ENCODE measurements at places on chromosomes 7 and 10. TPM values are rescaled to one million over a fixed set of nuclear protein-coding genes. Genes with fewer than 3 reads are reported as not detected.

DNA sequence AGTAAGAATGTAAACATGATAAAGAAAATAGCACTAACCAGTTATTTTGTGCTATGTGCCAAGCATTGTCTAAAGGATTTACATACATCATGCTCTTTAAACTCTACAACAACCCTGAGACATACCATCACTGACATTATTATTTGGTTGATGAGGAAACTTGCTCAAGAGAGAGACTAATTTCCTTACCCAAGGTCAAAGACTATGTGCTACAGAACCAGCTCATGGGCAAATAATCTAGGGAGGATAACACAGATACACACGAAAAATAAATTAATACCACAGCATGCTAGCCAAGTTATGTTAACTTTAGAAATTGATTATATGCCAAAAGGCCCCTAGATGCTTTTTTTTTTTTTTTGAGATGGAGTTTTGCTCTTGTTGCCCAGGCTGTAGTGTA is 2.7 kb downstream of the ANKRD16 start:
- H3K4me1 ChIP-seq = peaks cover 40% of the 10 kb centered on the region
- no peak overlapping the region for H3K4me3 ChIP-seq
- DNase-seq = no peak

- H3K27me3 ChIP-seq = no peaks in the 10 kb centered on the region
- H3K27ac ChIP-seq = no peak overlapping the region
- no peaks in the 10 kb centered on the region for H3K36me3 ChIP-seq
- H3K4me1 ChIP-seq = no peaks in the 10 kb centered on the region
Measured at GRCh38 chr7:25069900-25070443, 55.1 kb downstream of the CYCS start.

DNA sequence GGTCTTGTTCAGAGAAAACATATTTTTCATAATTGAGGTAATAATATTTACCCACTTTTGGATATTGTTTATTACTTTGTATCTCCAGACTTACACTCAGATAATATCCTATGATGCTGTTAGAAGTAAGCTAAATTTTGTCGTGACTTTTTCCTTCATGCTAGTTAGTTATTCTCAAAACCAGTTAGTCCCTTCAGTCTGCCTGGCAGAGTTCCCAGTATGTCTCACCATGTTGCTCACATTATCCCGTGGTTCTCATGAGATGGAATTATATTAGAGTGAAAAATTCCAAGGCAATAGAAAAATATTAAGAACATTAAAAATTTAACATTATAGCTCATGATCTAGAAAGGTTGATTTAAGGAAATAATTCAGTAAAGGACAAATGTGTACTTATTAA is 81.5 kb upstream of the SMIM30 start:
- no peaks in the 10 kb centered on the region for H3K4me1 ChIP-seq
- no peaks in the 10 kb centered on the region for H3K36me3 ChIP-seq
- H3K4me3 ChIP-seq = no peak overlapping the region
- DNase-seq = no peak
- H3K27me3 ChIP-seq = no peaks in the 10 kb centered on the region

Gene WIPF3
- total RNA-seq = 0.66 TPM

Gene RAB19
- not detected for total RNA-seq

- H3K27ac ChIP-seq = no peak overlapping the region
- no peaks in the 10 kb centered on the region for H3K27me3 ChIP-seq
- DNase-seq = no peak
- no peak overlapping the region for H3K4me3 ChIP-seq
- H3K4me1 ChIP-seq = no peaks in the 10 kb centered on the region
- H3K36me3 ChIP-seq = no peaks in the 10 kb centered on the region
Measured at GRCh38 chr7:86745013-86745745, 101.5 kb downstream of the GRM3 start.

Gene ZPBP
- total RNA-seq = not detected

- H3K27ac ChIP-seq = no peak overlapping the region
- no peaks in the 10 kb centered on the region for H3K4me1 ChIP-seq
- no peaks in the 10 kb centered on the region for H3K36me3 ChIP-seq
- DNase-seq = no peak
- no peak overlapping the region for H3K4me3 ChIP-seq
Measured at GRCh38 chr7:80231707-80232106, 97.1 kb downstream of the GNAI1 start.

DNA sequence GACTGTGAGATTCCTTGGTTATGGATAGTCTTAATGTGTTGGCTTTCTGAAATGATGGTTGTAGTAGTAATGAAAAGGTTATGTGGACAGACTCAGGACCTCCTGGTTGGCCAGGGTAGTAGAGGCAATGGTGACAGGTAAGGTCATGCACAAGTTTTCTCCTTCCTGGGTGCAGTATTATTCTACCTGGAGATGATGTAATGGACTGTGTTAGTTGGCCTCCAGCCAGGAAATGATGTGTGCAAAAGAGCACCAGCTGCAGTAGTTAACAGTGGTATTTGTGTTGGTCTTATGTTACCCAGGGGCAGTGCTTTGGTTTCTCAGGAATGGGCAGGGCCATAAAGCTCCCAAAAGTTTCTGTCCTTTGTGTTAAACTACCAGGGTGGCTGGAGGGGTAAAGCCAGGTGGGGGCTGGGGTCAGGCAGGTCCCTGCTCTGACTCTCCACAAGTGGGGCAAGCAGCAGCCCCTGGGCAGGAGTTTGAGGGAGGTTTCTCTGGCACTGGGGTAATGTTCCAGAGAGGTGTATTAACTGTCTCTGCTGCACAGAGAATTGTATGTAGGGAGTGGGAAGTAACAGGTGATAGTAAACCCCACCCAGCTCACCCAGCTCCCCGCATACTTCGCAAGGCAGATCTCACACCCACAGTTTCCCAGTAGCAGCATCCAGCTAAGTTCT is 36.3 kb downstream of the GPR22 start:
- no peak overlapping the region for H3K27ac ChIP-seq
- DNase-seq = no peak
- no peak overlapping the region for H3K4me3 ChIP-seq
- H3K4me1 ChIP-seq = no peaks in the 10 kb centered on the region

GRCh38 chr7:47390914-47391313 is 191.0 kb downstream of the TNS3 start:
- peaks cover 5% of the 10 kb centered on the region for H3K36me3 ChIP-seq
- H3K4me3 ChIP-seq = no peak overlapping the region
- DNase-seq = peak; percentile 21
- no peaks in the 10 kb centered on the region for H3K27me3 ChIP-seq
- no peaks in the 10 kb centered on the region for H3K4me1 ChIP-seq
- H3K27ac ChIP-seq = no peak overlapping the region

GRCh38 chr10:28248092-28248491 is 54.8 kb downstream of the MPP7 start:
- DNase-seq = no peak
- H3K36me3 ChIP-seq = no peaks in the 10 kb centered on the region
- peaks cover 17% of the 10 kb centered on the region for H3K4me1 ChIP-seq
- H3K27me3 ChIP-seq = no peaks in the 10 kb centered on the region

DNA sequence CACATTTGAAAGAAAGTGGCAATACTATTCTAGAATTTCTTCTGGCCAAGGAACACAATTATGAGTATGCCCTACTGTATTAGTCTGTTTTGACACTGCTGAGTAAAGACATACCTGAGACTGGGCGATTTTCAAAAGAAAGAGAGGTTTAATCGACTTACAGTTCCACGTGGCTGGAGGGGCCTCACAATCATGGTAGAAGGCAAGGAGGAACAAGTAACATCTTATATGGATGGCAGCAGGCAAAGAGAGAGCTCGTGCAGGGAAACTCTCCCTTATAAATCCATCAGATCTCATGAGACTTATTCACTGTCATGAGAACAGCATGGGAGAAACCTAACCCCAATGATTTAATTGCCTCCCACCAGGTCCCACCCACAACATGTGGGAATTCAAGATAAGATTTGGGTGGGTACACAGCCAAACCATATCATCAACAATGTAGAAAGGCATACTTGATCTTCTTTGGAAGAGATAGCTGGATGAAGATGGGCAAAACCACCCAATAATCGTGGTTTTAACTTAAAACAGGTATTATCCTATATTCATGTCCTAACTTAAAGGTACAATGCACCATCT is 113.9 kb downstream of the ETV1 start:
- H3K27me3 ChIP-seq = no peaks in the 10 kb centered on the region
- peaks cover 7% of the 10 kb centered on the region for H3K4me1 ChIP-seq
- no peak overlapping the region for H3K4me3 ChIP-seq
- no peak for DNase-seq
- no peak overlapping the region for H3K27ac ChIP-seq
- H3K36me3 ChIP-seq = no peaks in the 10 kb centered on the region

DNA sequence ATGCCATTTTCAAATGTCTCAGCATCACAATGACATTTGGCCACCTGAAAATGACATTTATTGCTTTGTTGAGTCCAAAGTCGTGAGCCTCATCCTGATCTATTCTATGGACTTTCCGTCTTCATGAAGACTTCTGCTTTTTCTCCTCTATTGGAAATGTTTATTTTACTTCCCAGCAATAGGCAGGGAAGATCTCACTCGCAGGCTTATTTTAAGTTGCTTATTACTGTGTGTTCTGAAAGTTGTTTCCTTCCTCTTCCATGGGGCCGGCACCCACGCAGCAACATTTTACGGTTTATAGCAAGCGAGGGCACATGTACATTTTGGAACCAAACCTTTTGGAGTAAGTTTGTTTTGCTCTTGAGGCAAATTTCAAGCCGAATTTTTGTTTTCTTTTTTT is 221.0 kb upstream of the KLF6 start:
- H3K27me3 ChIP-seq = no peaks in the 10 kb centered on the region
- H3K27ac ChIP-seq = peak overlapping the region; percentile 67
- peak; percentile 80 for DNase-seq
- no peaks in the 10 kb centered on the region for H3K36me3 ChIP-seq
- H3K4me1 ChIP-seq = peaks cover 14% of the 10 kb centered on the region
- H3K4me3 ChIP-seq = no peak overlapping the region

Gene MAGI2
- total RNA-seq = 18.2 TPM

GRCh38 chr7:23472046-23472445 is 1.8 kb upstream of the IGF2BP3 start:
- H3K27me3 ChIP-seq = peaks cover 86% of the 10 kb centered on the region
- no peak overlapping the region for H3K27ac ChIP-seq
- no peaks in the 10 kb centered on the region for H3K36me3 ChIP-seq
- H3K4me1 ChIP-seq = peaks cover 52% of the 10 kb centered on the region

GRCh38 chr7:80934321-80934720 is 15.5 kb upstream of the SEMA3C start:
- no peaks in the 10 kb centered on the region for H3K4me1 ChIP-seq
- no peak overlapping the region for H3K27ac ChIP-seq
- no peaks in the 10 kb centered on the region for H3K36me3 ChIP-seq

Gene OR2A42
- total RNA-seq = 0.16 TPM

GRCh38 chr7:66933469-66933868 is 12.4 kb downstream of the TMEM248 start:
- DNase-seq = no peak
- H3K36me3 ChIP-seq = no peaks in the 10 kb centered on the region

DNA sequence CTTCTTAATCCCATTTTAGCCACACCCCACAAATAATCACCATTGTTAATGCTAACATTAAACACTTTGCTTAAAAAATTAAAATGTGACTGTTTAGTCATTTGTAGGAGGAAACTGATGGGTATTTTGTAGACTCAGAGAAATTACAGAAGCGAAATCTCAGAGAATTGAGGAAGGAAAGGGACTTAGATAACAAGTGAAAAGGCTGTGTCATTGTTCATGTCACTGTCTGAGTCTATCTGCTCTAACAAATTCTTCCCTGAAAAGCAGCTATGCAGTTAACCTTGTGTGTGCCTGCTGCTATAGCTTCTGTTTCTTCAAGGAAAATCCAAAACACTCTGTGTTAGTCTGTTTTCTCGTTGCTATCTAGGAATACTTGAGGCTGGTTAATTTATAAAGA is 40.9 kb upstream of the PLXDC2 start:
- H3K36me3 ChIP-seq = no peaks in the 10 kb centered on the region
- DNase-seq = no peak
- no peak overlapping the region for H3K4me3 ChIP-seq
- H3K4me1 ChIP-seq = no peaks in the 10 kb centered on the region

- H3K27me3 ChIP-seq = no peaks in the 10 kb centered on the region
- H3K4me3 ChIP-seq = peak overlapping the region; percentile 10
- peak; percentile 96 for DNase-seq
- peaks cover 100% of the 10 kb centered on the region for H3K4me1 ChIP-seq
- no peaks in the 10 kb centered on the region for H3K36me3 ChIP-seq
Measured at GRCh38 chr10:79223091-79224048, 123.9 kb upstream of the PPIF start.

Gene CTAGE8
- total RNA-seq = not detected

- no peak overlapping the region for H3K4me3 ChIP-seq
- no peaks in the 10 kb centered on the region for H3K27me3 ChIP-seq
- no peak for DNase-seq
Measured at GRCh38 chr10:33249137-33249536, 85.3 kb downstream of the NRP1 start.

DNA sequence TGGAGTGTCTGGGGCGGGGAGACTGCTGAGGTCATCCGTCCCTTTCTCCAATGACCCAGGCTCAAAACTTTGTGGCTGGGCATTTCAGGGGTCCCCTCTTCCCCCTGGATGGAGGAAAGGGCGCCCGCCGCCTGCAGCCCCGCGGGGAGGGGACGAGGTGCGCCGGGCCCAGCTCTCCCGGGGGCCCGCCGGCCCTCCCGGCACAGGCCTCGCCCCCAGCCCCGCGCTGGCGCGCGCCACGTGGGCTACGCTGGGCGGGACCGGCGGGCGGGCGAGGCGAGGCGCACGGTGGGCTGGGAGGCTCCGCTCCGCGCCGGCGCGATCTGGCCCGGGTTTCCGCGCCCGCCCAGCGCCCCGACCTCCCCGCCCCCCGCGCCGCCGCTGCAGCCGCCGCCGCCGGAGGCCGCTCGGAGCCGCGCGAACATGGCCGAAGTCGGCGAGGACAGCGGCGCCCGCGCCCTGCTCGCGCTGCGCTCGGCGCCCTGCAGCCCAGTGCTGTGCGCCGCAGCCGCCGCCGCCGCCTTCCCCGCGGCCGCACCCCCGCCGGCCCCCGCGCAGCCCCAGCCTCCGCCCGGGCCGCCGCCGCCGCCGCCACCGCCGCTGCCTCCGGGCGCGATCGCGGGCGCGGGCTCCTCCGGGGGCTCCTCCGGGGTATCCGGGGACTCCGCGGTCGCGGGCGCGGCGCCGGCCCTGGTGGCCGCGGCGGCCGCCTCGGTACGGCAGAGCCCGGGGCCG is at the start of gene FOXK1:
TSS of gene FOXK1 (plus strand) at position 410 of the 735 bp plus-strand sequence. CDS start at position 424, 14 bp downstream.
- H3K36me3 ChIP-seq = no peaks in the 10 kb centered on the region
- H3K27me3 ChIP-seq = no peaks in the 10 kb centered on the region
- H3K4me1 ChIP-seq = peaks cover 40% of the 10 kb centered on the region

DNA sequence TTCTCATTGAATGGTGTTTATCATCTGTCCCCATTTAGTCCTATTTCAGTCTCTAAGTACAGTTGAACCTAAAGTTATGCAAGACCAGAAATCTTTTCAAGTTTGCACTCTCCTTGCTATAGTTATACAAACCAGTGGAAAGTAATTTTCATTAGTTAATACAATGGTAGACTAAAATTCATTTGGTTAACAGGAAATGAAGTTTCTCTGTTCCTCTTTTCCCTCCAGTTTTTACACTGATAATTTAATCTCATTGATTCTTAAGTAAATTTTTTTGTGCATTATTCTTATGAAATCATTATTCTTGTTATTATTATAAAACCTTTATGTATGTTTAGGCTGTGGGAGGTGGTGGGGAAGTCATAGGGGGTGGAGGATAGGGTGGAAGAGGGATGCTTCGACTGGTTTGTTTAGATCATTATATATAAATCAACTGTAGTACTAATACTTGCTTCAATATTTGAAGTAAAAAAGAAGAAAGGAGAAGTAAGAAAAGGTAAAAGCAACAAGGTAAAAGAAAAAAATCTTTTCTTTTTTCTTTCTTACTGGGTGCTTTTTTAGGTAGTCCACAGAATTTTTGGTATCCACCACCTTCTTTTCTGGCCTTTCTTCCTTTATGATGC is 104.1 kb downstream of the GPR85 start:
- peaks cover 17% of the 10 kb centered on the region for H3K4me1 ChIP-seq
- DNase-seq = no peak
- no peaks in the 10 kb centered on the region for H3K36me3 ChIP-seq
- H3K27ac ChIP-seq = no peak overlapping the region
- H3K4me3 ChIP-seq = no peak overlapping the region
